T47D (cell line): ENCODE measurements at places on chromosomes 1 and 21.

DNA sequence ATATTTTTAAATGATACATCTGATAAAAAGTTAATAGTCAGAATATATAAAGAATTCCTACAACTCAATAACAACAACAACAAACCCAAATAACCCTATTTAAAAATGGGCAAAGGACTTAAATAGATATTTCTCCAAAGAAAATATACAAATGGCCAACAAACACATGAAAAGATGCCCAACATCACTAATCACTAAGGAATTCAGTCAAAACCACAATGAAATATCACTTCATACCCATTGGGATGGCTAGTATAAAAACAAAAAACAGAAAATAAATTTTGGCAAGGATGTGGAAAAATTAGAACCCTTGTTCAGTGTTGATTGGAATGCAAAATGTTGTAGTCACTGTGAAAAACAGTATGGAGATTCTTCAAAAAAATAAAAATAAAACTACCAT, 184.8 kb upstream of the RAB4A start:
- no peak for DNase-seq

DNA sequence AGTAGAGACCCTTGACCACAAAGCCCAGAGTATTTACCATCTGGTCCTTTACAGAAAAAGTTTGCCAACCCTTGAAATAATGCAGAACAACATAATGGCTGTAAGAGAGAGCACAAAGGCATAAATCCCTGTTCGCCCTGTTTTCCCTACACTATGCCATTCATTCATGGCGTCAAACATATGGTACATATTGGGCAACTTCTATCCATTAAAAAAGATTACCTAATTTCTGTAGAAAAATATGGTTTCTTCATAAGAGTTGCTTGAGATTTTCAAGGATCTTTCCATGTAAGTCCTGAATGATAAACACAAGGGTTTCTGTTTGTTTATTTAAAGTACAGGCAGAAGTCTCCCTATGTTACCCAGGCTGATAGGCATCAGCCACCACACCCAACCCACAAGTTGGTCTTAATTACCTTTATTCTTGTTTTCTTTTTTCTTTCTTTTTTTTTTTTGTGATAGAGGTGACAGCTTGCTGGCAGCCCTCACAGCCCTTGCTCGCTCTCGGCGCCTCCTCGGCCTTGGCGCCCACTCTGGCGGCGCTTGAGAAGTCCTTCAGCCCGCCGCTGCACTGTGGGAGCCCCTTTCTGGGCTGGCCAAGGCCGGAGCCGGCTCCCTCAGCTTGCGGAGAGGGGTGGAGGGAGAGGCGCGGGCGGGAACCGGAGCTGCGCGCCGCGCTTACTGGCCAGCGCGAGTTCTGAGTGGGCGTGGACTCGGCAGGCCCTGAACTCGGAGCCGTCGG, 68.3 kb upstream of the NR5A2 start:
- DNase-seq, result no peak

DNA sequence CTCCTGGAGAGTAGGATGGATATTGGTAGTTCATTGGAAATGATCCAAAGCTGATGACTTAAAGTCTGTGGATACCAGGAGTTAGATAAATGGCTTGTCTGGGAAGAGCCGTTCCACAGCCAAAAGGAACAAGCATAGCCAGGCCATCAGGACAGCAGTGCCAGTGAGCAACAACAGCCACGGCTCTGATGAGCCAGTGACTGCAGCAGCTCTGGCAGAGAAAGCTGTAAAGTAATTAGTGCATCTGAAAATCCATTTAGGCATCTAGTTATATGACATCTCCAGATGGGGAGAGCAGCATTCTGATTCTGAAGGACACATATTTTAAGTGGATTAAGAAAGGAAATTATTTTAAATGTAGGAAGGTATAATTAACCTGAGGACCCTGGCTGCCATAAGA, 256.2 kb upstream of the PLXNA2 start:
- no peak for DNase-seq

DNA sequence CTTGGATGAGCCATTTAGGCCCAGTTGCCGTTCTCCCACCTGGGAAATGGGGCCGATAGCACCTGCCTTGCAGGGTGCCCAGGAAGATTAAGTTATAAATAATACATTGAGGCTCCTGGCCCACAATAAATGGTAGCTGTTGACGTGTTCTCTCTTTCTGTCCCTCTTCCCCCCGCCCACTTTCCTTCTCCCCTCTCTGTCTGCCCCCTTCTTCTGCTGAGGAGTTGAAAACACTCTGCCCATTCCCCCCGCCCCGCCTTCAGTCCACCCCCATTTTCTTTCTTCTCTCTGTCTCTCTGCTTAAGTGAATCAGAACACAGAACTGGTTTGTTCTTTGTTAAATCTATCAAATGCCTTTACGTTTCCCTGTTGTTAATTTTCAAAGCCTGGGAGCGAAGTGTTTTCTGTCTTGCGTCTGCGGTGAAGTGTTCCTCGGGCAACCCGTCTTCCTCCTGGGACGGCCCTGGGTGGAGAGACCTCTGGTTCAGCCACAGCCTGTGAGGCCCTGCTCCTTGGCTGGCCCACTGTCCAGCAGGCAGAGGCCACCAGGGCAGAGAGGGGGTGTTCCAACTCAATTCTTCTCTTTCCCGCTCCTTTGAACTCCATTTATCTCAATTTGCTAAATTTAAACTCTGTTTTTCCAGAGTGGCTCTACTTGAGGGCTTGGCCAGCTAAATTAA, 29.3 kb upstream of the SELENON start:
- no peak for DNase-seq

GRCh38 chr1:107689159-107689558, 275.8 kb downstream of the VAV3 start:
- no peak for DNase-seq

DNA sequence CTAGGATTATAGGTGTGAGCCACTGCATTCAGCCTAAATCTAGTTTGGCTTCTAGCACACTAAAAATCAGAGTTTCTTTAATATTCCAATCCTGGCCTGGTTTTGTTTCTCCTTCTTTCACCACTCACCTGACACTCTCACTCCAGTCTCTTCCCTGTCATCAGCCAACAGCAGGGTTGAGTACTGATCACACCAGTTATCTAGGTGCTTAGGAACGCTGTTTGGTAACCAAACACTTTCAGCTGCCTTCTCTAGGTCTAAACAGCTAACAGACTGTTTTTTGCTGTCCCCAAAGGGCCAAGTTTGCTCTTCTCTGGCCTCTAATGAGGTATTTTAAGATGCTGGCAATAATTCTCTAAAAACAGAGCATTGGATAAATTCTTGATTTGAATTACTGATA, 17.7 kb upstream of the FRRS1 start:
- no peak for DNase-seq

DNA sequence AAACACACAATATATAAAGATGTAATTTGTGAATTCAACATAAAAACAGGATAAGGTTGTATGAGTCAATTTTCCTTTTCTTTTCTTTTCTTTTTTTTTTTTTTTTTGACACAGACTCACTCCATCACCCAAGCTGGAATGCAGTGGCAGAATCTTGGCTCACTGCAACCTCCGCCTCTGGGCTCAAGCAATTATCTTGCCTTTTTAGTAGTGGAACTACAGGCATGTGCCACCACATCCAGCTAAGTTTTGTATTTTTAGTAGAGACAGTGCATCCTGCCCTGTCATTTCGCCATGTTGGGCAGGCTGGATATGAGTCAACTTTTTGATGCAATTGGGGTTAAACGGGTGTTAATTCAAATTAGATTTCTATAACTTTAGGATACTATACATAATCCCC, 10.3 kb upstream of the SPRR2B start:
- no peak for DNase-seq

DNA sequence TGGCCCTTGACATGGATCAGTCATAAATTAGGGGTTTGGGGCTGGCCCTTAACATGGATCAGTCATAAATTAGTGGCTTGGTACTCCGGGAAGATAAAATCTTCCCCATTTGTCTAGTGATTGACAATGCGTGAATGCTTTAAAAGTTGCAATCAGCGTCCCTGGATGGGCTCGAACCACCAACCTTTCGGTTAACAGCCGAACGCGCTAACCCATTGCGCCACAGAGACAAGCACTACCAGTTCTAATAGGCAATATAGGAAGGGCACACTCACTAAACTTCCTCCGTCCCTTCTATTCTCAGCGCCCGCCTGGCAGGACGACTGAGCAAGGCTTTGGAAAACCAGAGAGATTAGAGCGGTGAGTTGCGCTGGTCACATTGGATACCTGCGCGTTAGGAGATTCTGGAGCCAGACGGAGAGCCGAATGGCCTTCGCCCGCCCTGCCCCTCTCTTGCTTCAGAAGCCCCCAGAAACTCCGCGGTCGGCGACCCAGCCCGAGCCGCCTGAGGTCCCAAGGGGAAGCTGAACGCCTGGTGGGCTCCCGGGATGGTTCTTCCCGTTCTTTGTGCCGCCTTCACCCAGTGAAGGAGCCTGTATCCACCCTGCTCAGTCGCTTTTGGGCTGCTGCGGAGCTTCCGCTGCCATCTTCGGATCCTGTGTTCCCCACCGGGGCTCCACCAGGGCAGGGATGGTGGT, 235.9 kb downstream of the FAM72C start:
- DNase-seq, result no peak

- DNase-seq, result no peak
These were observed 87.2 kb upstream of the POU3F1 start for GRCh38 chr1:38133756-38134155.

GRCh38 chr1:47521034-47521881, 83.4 kb downstream of the FOXD2 start:
- DNase-seq, result no peak

DNA sequence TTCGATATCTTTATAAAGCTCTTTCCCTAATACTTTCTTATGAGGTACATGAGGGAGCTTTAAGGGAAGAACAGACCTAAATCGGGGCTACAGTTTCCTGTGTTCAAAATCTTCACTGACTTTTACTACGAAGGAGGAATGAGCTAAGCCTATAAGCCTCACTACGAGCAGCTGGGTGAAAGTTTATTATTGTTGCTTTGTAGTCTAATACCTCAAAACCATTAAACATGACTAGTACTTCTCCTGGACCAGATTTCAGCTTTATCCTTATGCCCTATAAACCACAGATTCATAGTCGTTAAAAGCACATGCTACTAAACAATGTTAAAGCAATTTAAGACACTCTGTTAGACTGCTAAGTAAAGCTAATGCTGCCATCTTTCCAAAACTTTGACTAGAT, 30.2 kb downstream of the NDC1 start:
- DNase-seq, result no peak

GRCh38 chr1:26696654-26697430, 1.0 kb downstream of the ARID1A start:
- no peak for DNase-seq

GRCh38 chr1:204456826-204457442, 37.7 kb downstream of the PIK3C2B start:
- no peak for DNase-seq

- no peak for DNase-seq
These were observed 439.1 kb downstream of the PLA2G4A start for GRCh38 chr1:187267827-187268226.

DNA sequence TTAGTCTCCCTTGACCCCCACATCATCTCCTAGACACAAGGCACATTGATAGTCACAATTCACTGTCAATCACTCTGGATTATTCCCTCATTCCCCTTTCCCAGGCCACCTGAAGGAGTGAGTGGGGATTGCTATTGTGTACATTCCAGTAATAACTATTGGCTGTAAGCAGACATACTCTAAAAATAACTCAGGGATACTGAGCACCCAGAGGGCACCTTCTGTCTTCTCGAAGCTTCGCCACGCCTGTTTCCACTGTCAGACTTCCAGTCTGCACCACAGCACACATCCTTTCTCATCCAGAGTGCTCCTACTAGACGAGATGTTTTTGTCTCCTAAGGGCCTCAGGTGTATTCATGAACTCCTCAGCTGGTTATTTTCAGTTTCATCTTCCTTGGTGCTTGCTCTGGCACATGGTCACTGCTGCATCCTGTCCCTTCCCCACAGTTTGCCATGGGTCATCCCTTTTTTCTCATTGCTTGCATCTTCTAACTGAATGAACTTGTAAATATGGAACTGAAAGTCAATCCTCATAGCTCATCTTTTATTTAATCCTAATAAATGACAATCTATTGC, 848 bp upstream of the APOBEC4 start:
- DNase-seq, result no peak

DNA sequence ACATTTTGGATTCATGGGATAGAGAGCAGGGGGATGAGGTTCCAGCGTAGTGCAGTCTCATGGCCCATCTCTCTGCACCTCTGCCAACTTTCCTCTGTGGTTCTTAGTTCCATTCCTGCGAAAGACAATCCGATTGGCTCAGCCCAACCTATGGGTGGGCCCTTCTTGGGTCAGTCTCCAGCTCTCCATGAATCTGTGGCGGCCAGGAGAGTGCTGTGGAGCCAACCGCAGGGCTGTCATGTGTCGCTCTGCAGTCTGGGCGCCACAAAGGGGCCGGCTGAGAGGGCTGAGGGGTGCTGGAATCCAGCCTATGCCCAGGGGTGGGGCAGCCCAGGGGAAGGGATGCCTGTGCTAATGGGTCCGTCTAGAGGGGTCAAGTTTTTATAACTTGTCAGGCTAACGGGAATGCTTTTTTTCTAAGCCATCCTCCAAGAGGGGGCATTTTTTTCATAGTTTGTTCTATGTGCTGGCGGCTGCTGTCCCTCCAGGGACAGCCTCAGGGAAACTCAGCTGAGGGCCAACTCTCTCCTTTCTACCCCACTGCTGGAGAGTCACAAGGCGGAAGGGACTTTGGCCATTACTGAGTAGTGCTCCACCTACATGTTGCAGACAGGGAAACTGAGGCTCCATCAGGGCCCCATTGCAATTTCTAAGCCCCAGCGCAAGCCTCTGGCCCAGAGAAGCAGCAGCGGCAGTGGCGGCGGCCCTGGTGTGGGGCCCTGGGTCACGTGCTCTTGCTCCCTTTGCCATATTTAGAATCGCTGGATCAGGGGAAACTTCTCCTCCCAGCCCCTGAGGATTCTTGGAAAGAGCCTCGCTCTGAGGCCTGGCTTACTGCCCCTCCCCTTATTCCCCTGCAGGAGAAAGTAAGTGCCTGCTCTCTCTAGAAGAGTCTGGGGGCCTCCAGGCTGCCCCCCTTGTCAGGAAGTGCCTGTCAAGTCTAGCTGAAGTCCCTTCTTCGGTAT, 23.4 kb downstream of the KCNQ4 start:
- no peak for DNase-seq

- no peak for DNase-seq
These were observed 14.8 kb upstream of the ADGRB2 start for GRCh38 chr1:31778763-31779488.

GRCh38 chr1:21349693-21350092, 59.4 kb upstream of the ECE1 start:
- no peak for DNase-seq

DNA sequence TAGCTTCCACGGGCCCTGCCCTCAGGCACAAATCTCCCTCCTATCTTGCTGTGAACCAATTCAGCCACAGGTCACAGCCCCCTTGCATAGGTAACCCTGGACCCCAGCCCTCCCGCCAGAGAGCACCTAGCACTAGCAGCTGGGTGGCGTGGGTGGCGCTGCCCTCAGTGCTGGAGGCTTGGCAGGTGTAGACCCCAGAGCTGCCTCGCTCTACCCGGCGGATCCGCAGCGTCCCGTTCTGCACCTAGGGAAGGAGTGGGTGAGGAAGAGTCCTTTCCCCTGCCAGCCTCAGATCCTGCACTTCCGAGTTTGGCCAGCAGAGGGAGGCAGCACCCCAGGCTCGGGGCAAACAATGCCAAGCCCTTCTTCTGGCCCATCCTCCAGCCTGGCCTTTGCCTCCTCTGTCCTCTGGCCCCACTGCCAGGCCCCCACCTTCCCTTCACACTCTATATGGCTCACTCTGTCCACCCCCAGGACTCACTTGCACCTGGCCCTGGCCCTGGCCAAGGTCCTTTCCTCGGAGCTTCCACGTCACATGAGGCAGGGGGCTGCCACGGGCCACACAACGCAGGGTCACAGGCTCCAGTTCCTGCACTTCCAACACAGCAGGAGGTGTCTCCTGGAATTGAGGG, 9.0 kb downstream of the IGSF9 start:
- DNase-seq, result peak; percentile 73

GRCh38 chr1:234631721-234632125, 21.7 kb upstream of the IRF2BP2 start:
- DNase-seq, result no peak
